ENCODE measurements at places on chromosomes 12 and 14.

DNA sequence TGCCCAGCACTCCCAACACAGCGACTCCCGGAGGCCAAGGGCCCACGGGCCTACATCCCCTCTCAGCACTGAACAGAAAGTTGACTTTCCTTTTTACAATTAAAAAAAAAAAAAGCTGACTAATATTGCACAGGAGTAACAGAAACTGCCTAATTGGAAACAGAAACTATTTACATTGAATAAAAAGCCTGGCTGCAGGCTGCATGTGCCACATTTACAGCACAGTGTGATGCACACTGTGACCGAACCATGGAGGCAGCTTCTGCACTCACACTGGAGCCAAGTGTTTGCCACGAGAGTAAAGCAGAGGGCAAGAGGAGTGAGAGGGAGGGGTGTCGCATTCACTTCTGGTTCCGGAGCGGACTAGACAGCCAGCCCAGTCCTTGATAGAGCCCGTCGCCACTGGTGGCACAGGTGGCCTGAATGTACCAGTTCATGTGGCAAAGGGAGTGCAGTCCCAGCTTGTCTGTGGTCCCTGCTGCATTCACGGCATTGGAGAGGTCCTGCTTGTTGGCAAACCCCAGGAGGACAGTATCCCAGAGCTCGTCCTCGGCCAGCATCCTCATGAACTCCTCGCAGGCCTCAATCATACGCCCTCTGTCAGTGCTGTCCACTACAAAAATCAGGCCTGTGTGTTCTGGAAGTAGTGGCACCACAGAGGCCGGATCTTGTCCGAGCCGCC lies 59.2 kb downstream of the SPPL3 start:
- DNase-seq: no peak

GRCh38 chr12:82554529-82554928 lies 132.2 kb upstream of the TMTC2 start:
- no peak for DNase-seq

DNA sequence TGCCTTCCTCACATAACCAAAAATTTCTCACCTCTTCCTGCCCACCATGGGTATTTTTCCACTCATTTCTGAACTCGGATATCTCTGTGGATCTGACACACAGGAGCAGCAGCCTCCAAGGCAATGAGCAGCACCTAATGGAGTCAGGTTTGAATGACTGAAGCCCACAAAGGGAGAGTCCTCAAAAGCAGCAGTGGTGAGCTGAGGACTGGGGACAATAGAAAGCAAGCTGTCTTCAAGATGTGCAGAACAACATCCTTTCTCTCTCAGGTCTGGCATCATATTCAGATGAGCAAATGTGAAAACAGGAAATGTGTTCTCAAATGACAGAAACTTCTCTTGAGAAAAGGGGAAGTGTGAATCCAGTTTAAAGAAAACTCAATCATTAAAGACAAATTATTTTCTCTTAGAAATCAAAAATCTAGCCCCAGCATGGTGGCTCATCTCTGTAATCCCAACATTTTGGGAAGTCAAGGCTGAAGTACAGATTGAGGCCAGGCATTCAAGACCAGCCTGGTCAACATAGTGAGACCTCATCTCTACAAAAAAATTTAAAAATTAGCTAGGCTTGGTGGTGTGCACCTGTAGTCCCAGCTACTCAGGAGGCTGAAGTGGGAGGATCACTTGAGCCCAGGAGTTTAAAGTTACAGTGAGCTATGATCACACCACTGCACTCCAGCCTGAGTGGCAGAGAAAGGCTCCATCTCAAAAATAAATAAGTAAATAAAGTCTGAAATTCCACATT lies 54.2 kb downstream of the C12orf42 start:
- no peak for DNase-seq

- no peak for DNase-seq
Measured at GRCh38 chr12:132291402-132292175, 37.8 kb downstream of the GALNT9 start.

DNA sequence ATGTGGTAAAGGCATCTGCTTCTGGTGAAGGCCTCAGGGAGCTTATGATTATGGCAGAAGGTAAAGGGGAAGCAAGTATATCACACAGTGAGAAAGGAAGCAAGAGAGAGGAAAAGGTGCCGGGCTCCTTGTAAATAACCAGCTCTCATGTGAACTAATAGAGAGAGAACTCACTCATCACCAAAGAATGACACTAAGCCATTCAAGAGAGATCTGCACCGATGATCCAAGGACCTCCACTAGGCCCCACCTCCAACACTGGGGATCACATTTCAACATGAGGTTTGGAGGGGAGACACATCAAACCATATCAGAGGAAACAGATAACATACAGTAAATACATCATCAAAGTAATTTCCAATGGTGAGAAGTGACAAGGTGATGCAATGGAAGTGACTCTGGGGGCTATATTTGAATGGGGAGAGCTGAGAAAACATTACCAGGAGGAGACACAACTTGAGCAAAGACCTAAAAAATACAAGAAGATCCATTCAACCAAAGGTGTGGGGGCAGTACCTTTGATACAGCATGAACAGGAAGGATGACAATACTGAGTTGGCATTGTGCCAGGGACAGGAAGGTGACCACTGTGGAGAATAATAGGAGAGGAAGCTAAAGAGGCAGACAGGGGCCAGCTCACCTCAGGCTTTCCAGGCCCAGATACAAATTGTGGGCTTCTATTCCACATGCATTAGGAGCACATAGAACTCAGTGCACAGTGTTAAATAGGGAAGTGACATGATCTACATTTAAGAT lies 134.4 kb upstream of the GRIP1 start:
- DNase-seq: no peak

DNA sequence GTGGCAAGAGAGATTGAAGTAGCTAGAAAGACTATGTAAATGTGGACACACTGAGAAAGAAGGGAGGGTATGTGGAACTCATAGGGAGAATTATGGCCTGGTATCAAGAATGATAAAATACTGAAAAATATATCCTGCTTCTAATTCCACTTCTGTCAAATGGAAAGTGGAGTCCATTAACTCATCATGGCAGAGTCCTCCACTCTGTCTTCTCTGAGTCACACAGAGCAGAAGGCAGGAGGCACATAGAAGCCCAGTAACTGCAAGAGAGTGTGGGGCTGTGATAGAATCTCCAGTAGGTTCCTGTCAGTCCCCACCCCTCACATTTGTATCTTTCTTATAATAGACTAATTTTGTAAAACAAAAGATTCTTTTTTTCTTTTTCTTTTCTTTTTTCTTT lies 223.7 kb downstream of the AKAP6 start:
- DNase-seq: no peak

DNA sequence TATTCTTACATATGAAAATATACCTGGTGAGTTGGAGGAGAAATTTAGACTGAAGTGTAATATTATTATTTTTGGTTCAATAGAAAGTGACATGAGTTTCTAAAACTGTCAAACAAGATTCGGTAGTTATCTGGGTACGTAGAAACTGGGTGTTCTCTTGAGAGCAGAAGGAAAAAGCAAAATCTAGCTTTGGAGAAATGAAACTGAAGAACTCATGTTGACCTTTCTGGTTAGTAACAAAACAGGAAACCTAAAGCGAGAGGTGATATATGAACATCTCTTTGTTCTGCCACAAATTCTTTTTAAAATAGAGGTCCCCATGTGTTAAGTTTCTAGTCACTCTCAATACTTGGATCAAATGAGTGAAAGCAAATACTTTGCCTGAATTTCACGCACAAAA lies 401.7 kb downstream of the TRHDE start:
- DNase-seq: no peak

GRCh38 chr14:23182372-23183157 lies 895 bp downstream of the SLC7A8 start:
- no peak for DNase-seq

DNA sequence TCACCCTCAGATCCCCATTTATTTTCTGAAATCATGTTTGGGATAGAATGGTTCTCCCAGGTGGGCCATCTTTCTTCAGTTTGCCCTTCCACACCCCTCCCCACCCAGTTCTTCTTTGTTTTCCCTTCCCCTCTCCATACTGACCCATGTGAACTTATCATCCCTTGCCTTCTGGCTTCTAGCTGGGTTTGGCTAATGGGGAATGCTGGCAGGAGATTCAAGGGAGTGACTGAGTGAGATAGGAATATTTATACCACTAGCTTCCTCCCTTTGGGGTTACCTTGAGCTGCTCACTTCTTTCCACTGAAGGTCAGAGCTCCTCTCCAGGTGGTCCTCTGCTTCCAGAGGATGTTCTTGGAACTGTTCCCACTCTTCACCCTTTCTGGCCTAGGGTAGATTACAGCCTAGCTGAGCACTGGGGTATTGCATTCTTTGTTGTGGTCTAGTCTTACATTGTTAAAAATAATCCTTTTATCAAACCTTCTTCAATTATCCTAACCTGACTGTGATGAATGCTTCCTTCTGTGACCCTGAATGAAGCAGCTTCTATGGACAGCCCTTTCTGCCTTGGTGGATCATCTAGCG lies 88.3 kb upstream of the ATP2B1 start:
- no peak for DNase-seq

DNA sequence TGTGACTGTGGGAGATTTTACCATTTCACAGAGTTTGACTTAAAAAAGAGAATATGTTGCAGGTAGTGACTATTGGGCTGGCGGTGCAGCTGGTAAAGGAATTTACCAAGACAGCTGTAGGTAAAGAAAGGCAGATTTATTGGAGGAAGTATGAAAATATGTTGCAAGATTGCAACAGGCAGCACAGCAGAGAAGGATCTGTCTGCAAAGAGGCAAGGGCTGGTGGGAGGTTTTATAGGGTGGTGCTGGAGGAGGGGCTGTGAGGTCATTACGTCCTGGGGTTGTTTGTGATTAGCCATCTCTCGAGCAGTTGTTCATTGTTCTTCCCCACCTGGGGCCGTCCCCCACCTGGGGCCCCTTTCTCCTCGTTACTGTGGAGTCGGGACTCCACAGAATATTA lies 62.1 kb downstream of the ACACB start:
- DNase-seq: no peak

DNA sequence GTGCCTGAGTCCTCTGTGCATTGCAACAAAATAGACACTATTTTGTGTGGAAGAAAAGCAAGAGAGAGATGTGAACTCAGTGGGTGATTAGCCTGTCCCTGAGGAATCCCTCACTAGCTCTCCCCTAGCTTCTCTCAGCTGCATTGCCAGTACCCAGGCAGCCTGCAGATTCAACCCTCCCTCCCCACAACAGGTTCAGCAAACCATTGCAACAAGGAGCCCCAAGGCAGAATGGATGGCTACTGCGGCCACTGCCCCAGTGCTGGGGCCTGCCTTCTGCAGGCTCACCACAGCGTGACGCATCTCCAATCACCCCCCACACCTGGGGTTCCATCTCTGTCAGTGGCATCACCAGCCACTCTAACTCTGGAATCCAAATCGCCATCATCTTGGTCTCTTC lies 2.3 kb downstream of the CRACR2A start:
- no peak for DNase-seq

DNA sequence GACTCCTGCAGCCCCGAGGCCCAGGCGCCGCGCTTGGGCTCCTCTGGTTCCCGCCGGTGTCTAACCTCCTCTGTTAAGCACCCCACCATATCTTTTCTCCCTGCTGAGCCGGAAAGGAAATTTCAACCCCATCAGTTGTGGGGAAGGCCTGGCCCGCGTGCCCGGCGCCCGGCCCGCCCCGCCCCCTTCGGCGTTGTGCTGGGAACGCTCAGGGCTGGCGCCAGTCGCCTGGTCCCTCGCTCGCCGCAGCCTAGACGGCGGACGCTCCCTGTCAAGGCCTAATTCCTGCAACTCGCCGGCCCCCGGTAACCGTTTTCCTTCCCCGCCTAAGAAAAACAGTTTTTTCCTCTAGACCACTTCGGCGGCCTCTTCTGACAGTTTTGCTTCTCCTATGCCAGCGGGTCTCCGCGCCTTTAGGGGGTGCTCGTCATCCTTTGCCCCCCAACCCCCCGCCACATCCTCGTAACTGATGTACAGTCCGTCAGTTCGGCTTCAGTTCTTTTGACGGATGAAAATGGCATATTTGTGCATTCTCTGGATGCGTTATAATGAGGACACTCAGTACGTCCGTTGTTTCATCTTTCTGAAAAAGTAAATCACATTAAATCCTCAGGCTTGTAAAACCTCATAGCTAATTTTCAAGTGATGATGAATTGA lies 506 bp upstream of the NAP1L1 start:
- peak; percentile 97 for DNase-seq

- DNase-seq: no peak
Measured at GRCh38 chr12:114445401-114446323, 39.7 kb upstream of the TBX5 start.

- DNase-seq: no peak
Measured at GRCh38 chr12:98317939-98318899, 197.2 kb upstream of the TMPO start.

GRCh38 chr12:2384533-2385351 lies 332.0 kb downstream of the CACNA1C start:
- no peak for DNase-seq

DNA sequence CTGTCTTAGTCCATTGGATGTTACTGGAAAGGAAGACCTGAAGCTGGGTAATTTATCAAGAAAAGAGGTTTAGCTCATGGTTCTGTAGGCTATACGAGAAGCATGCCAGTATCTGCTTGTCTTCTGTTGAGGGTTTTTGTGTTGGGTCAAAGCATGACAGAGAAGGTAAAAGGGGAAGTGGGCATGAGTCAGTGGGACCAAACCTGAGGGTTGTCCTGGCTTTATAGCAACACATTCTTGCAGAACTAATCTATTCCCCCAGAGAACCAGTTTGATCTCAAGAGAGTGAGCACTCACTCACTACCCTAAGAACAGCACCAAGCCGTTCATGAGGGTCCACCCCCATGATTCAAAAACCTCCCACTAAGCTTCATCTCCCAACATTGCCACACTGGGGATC lies 19.0 kb upstream of the KRAS start:
- DNase-seq: no peak

GRCh38 chr12:49322367-49322707 lies 718 bp upstream of the TROAP start:
- DNase-seq: no peak

DNA sequence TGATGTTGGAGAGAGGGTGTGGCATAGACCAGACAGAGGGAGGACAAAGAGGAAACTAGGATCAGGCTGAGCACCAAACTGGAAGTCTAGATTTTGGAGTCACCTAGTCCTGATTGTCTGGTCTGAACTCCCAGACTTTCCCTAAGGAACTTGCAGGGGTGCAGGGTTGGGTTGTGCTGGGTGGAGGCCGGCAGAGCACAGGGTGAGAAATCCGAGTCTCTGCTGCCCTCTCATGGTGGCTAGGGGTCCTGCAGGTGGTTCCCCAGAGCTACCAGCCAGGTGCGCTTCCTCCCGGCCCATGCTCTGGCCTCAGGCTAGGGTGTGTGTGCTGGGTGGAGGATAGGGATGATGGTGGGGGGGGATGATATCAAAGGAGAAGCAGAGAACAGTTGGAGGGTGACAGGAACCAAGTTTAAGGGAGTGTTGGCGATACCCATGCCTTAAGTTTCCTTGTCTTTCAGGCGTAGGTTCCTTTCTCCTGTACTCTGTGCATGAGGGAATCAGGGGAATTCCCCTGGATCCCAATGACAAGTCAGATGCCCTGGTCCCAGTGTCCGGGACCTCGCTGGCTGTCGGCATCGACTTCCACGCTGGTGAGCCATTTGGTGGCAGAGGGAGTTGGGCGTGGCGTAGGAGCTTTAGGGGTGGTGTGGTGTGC lies 33.5 kb upstream of the NXPH4 start:
- DNase-seq: peak; percentile 80

- DNase-seq: no peak
Measured at GRCh38 chr12:24404086-24404815, 454.8 kb upstream of the SOX5 start.
